Natural killer cell (primary cell): ENCODE measurements at places on chromosomes 3 and 15.

GRCh38 chr3:127438371-127438770, 150.5 kb upstream of the PRR20G start:
- H3K4me3 ChIP-seq, result no peak overlapping the region
- DNase-seq, result no peak
- no peak overlapping the region for H3K27ac ChIP-seq
- H3K27me3 ChIP-seq, result no peaks in the 10 kb centered on the region
- no peaks in the 10 kb centered on the region for H3K4me1 ChIP-seq

DNA sequence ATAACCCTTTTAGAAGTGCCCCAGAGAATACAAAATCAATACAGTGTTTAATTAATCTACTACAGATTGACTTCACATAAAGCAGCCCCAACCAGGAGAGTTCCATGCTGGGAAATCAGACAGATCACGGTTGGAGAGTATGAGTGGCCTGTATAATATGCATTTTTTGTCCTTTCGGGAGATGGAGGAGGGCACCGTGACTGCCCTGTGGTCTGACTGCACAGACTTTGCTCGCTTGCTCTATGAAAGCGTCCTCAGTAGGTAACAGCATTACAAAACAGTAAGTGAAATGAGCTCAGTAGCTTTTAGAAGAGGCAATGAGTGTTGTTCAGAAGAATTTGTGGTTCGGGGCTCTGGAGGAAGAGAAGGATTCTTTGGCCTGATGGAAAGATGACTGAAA, 34.2 kb upstream of the SKIL start:
- H3K27ac ChIP-seq, result no peak overlapping the region
- H3K4me3 ChIP-seq, result no peak overlapping the region
- H3K4me1 ChIP-seq, result peaks cover 7% of the 10 kb centered on the region
- no peak for DNase-seq
- H3K27me3 ChIP-seq, result no peaks in the 10 kb centered on the region

DNA sequence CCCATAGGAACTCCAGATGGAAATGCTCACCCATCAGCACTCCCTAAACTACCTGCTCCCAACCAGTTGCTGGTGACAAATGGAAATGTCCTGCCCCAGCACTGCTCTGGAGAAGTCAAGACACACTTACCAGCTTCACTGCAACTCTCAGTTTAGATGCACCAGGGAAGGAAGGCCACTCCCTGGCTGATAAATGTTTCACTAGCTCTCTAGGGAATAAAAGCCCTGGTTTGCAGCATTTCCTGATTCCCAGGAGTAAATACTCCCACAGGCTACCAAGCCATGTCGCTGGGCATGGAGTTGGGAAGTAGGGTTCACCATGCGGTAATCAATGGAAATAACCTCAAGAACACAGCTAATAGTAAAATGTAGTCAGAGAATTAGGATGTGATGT, 112.0 kb upstream of the NEO1 start:
- no peaks in the 10 kb centered on the region for H3K27me3 ChIP-seq
- no peak for DNase-seq
- H3K4me1 ChIP-seq, result no peaks in the 10 kb centered on the region

DNA sequence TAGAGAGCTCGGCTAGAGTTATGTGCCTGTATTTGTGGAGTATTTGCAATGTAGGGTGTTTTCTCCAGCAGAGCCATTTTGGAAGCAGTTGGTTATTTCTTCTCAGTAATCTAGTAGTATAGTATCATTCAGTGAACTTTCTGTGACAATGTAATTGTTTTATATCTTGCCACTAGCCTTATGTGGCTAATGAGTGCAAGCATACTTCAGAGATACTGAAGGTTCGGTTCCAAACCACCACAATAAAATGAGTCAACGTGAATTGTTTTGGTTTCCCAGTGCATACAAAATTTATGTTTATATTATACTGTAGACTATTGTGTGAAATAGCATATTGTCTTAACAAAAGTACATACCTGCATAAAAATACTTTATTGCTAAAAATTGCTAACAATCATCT, 286.9 kb upstream of the TBL1XR1 start:
- no peak overlapping the region for H3K27ac ChIP-seq
- H3K27me3 ChIP-seq, result no peaks in the 10 kb centered on the region
- no peaks in the 10 kb centered on the region for H3K36me3 ChIP-seq

GRCh38 chr15:37220949-37221670, 120.8 kb upstream of the MEIS2 start:
- no peaks in the 10 kb centered on the region for H3K4me1 ChIP-seq
- no peak overlapping the region for H3K27ac ChIP-seq
- H3K4me3 ChIP-seq, result no peak overlapping the region
- no peaks in the 10 kb centered on the region for H3K27me3 ChIP-seq

GRCh38 chr3:55169608-55170072, 241.8 kb upstream of the LRTM1 start:
- no peak overlapping the region for H3K27ac ChIP-seq
- no peaks in the 10 kb centered on the region for H3K4me1 ChIP-seq
- no peak for DNase-seq
- H3K36me3 ChIP-seq, result no peaks in the 10 kb centered on the region
- no peak overlapping the region for H3K4me3 ChIP-seq

DNA sequence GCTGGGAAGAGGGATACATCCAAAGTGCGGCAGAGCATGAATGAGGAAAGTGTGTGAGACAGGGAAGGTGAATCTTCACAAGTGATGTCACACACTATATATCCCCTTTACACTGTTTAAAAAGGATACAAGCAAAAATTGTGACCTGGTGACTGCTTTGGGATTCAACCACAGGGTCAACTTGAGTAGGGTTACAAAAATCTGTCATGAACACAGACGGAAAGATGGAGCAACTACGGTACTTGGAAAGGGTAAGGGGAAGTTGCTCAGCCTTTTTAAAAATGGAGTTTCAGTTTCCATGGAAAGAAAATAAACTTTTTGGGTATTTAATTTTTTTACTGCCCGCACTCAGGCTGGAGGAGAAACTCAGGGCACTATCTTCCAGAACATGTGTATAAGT, 60.3 kb downstream of the B3GNT5 start:
- no peaks in the 10 kb centered on the region for H3K36me3 ChIP-seq
- no peaks in the 10 kb centered on the region for H3K4me1 ChIP-seq
- H3K27me3 ChIP-seq, result no peaks in the 10 kb centered on the region
- DNase-seq, result no peak
- H3K4me3 ChIP-seq, result no peak overlapping the region
- no peak overlapping the region for H3K27ac ChIP-seq
